NCI-H2171 treated with DMSO at 0.1 percent for 48 hours (cell line): ENCODE measurements at places on chromosomes 1 and 21.

DNA sequence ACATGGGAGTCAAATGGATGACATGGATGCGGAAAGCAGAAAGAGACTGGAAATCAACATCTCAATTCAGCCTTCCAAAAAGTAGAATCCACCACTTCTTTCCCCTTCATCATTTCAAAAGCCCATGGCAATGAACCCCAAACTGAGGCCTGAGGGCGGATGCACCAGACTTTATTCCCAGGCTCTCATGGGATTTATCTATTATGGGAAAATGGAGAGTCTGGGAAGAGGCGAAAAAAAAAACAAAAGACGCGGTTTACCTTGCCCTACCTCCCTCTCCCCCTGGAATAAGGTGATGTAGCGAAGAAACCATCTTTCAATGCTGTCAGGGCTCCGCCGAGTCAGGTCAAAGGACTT, 624 bp downstream of the KIFAP3 start:
- DNase-seq, result peak; percentile 62

GRCh38 chr1:169025412-169025811, 81.1 kb upstream of the ATP1B1 start:
- DNase-seq, result no peak

DNA sequence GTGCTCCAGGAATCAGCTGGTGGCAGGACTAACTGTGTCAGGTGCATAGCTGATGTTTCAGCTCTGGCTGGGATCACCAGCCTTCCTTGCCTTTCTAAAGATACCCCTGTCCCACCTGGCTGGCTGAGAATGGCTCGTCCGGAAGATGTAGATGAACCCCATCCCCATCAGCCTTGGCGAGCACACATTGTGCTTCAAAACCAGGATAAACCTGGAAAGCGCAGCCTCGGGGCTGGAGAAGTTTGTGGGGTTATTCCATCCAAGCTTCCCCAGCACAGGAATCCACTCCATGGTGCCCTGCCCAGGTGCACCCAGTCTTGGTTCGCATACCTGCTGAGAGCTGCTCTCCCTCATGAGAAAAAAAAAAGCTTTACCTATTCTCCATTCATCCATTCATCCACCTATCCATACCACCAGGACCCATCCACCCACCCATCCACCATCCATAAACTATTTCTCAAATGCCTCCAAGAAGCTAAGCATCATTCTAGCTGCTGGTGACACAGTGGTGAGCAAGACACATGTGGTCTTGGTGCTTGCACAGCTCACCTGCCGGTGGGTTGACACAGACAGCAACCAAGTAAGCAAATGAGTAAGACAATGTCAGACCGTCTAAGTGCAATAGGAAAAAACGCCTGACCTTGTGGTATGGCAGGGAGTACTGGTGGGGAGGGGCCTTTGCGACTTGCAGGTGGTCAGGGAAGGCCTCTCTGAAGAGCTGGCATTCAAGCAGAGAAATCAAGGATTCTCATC, 94.0 kb downstream of the DMRTB1 start:
- DNase-seq, result no peak

DNA sequence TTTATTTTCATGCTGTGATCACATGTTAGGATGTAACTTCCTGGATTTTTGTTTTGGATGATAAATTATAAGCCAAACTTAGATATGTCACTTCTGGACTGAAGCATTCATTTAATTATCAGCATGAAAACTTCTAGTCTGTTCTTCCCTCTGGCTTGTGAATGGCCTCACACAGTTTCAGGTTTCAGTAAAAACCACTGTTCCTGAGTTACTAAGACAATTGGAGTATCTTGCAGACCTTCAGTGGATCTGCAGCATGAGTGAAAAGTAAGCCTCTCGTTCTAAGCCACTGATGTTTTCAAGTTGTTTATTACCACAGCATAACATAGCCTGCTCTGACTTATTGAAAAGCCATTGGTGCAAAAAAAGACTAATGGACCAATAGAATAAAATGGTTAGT, 55.3 kb upstream of the RGS21 start:
- DNase-seq, result no peak

- DNase-seq, result peak; percentile 21
These were observed 146.4 kb upstream of the TIAM1 start for GRCh38 chr21:31490443-31490842.

GRCh38 chr1:110185181-110185580, 24.9 kb upstream of the KCNC4 start:
- DNase-seq, result peak; percentile 94

DNA sequence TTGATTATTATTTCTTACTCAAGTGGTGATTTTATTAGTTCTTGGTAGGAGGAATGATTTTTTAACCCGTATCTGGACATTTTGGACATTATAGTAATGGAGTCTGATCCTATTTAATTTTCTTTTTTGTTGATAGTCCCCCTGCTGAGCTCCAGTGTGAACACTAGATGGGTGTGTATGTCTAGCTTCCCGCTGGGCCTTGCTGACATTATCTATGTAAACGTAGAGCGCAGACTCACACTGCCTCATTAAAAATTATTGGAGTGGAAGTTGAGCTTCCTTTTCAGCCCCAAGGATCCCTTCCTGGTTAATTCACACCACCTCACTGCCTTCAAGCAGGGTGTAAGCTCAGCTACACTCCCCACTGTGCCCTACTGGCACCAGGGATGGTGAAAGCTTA, 467.6 kb upstream of the PKN2 start:
- no peak for DNase-seq

DNA sequence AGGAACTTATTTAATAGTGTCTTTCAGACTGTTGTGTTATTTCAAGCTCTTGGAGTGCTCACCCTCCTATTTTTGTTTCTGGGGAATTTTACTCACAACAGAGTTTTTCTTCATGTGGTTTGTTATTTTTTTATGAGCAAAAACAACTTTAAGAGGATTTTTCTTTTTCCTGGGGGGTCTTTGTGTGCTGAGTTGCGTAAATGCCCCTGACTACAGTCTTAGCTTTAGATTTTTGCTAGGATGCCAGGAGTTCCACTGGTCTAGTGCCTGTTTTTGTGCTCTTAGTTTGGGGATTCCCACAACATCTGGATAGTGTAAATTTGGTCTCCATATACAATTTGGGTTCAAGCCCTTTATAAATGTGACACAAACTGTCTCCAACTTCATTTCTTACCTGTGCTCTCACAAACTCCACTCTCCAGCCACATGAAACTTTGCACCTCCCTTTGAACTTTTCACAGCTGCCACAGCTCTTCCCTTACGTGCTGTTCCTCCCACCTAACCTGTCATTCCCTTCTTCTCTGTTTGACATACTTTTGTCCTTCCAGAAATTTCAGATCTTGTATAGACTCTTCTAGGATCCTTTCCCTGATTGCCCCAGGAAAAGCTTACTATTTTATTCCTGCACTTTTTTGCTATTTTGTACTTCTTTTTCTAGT, 180.2 kb downstream of the CRB1 start:
- no peak for DNase-seq

GRCh38 chr1:40435876-40436275, 14.4 kb upstream of the ZFP69B start:
- DNase-seq, result no peak

- no peak for DNase-seq
These were observed 11.9 kb upstream of the MRPL55 start for GRCh38 chr1:228120857-228121489.

GRCh38 chr21:42093991-42094421, 22.9 kb downstream of the UMODL1 start:
- peak; percentile 79 for DNase-seq

DNA sequence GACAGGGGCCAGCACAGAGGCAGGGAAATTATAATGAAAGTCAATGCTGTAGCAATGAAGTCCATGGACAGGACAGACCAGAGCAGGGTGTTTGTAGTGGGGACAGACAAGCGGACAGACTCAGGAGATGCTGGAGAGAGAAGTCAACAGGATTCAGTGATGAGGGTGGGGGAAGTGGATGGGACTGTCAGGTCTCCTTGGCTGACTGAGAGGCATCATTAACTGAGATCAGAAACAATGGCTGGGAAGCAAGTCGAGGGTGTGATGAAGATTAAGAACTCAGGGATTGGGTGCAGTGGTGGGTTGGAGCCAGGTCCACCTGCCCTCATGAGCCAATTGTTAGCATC, 25.5 kb downstream of the CD58 start:
- no peak for DNase-seq

- no peak for DNase-seq
These were observed 158.7 kb downstream of the DSCAM start for GRCh38 chr21:40688106-40688864.

GRCh38 chr1:36934061-36934460, 100.3 kb downstream of the GRIK3 start:
- peak; percentile 35 for DNase-seq

DNA sequence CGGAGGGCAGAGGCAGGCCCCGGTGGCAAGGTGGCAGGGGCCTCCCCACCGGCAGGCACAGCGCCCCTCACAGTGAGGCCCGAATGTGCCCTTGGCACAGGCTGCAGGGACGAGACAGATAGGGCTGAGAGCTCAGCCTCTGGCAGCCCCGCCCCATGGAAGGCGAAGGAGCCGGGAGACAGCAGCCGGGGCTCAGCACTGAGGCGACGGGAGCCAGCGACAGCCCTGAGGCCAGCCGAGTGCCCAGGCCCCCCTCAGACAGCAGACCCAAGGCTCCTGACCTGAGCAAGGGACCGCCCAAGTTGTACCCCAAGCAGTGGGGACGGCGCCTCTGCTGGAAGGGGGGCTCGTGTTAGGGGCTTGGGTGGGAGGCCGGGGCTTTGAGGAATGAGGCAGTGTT, 43.1 kb downstream of the ARHGEF16 start:
- no peak for DNase-seq

- no peak for DNase-seq
These were observed 25.0 kb downstream of the PTPN22 start for GRCh38 chr1:113846391-113847035.

GRCh38 chr1:3625151-3625907, 514 bp downstream of the TPRG1L start:
- DNase-seq, result no peak

GRCh38 chr1:60130703-60131102, 57.1 kb upstream of the C1orf87 start:
- no peak for DNase-seq

DNA sequence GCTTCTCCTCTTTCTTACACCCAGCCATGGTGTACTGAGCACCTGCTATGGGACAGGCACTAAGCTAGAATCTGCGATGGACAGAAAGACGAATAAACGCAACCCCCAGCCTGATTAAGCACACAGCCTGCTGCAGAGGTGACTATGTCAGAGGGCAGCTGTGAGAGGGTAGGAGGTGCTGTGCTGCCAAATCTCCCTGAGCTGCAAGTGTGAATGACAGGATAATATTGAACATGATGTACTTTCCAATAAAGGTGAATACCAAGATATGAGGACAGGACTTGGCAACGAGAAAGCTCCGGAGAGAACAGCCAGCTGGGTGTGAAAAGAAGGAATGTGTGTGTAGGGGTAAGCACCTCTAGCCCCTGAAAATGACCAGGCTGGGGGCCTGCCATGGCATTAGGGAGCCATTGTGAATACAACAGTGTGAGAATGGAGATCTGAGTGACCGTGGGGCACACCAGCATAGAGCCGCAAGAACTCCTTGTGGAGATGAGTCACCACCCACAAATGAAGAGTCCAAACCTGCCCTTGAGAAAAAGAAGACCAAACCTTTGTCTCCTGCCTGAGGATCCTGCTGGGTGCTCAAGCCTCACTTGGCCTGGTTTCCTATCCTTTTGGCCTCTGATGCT, 83.0 kb upstream of the ATF3 start:
- DNase-seq, result no peak

- no peak for DNase-seq
These were observed 258.9 kb downstream of the SEC16B start for GRCh38 chr1:177710696-177711620.

DNA sequence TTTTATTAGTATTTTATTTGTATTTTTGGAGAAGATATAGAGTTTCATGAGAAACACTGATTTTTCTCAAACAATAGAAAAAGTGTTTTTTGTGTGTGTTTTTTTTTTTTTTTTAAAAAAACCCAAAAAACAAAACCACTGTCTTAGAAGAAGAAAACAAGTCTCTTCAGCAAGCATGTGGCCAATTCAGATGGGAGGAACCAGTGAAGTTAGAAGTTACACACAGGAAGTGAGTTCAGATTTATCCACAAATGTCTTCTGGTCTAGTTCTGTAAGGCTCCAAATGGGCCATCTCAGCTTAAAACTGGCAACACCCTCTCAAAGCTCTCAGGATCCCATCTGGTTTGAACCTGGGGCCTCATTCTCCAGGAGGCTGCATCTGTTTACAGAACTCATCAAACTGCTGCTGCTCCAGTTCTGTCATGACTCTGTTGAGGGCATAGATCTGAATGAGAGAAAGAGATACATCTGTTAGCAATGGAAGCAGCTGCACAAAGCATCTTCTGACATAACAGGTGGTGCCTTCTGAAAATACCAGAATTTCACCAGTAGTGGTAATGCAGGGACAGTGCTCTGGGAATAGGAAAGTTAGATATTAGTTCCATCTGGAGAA, 9.8 kb upstream of the ERMAP start:
- peak; percentile 95 for DNase-seq

DNA sequence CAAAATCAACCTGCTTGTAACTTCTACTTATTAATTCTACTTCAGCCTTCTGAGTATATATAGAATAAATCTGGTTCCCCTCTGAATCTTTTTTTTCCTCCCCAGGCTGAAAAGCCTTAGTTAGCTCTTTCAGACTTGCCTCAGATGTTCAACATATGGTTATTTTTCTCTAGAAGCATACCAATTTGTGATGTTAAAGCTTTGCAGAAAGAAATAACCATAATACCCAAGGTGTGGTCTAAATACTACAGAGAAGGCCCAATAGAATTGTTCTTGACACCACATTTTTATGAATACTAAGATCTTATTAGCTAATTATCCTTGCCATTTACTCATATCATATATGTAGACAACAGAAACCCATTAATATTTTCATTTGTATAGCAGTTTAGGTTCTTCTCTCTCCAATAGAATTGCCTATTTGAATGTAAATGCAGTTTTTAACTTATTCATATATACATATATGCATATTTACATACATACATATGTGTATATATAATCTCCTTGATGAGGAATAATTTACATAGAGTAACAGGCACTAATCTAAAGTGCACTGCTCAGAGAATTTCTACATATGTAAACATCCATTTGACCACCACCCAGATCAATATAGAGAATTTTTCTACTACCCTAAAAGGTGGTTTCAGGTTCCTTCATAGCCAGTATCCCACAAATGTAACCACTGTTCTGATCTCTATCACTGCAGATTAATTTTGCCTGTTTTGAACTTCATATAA, 175.2 kb upstream of the IVNS1ABP start:
- DNase-seq, result no peak

DNA sequence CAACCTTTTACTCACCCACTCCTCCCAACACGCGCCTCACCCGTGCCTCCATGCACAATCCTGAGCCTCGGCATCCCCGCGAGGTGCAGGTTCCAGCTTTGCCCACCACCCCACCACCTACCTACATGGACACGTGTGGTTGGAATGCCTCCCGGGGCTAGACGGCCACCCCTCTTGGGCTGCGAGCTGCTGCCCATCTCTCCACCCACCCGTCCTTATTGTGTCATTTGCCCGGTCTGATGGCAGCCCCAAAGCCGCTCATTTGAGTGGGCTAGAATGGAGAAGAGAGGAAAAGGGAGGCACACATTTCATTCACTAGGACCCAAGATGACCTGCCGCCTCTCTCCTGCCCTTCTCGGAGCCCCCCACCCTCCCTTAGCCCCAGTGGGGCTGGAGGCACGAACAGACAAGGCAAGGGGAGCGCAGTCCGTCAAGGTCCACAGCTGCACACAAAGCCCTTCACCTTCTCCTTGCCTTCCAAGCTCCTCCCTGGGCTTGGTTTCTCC, 785 bp downstream of the ZNF697 start:
- no peak for DNase-seq

- no peak for DNase-seq
These were observed 26.3 kb upstream of the IL20 start for GRCh38 chr1:206839006-206839560.

GRCh38 chr21:34960687-34961086, 88.4 kb downstream of the RUNX1 start:
- DNase-seq, result no peak
